Right hindlimb (tissue), 1 donor: ENCODE measurements at places on chromosomes 11 and 22.

- DNase-seq: no peak
Observed at GRCh38 chr22:32823024-32823730, 21.7 kb downstream of the TIMP3 start.

DNA sequence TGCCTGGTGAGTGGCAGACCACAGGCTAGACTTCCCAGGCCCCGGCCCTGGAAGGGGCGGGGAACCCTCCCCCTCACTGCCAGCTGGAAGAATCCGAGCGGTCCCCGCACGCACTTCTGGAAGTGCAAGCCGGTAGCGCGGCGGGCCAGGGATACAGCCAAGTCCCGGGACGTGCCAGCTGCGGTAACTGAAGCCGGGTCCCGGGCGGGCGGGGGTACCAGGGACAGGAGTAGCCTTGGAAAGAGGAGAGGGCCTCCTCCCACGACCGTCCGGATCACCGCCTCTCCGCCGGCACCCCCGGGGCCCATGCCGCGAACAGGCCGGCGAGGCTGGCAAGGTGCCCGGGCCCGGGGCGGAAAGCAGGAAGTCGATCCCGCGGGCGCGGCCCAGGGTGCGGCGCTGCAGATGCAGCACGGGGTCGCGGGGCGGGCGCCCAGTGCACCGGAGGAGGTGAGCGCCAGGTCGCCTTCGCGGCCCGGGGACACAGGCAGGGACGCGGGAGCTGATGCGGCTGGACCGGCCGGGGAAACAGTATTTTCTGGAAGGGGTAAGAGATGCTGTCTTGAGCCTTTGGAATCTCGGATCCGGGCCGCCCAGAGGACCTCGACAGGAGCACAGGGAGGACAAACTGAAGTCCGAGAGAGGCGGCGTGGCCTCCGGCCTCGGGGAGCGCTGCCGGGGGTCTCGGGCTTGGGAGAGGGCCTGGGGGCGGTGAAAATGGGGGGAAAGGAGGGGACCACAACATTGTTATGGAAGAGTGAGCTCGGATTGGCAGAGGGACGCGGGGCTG is 783 bp upstream of the SLC35C1 start:
- DNase-seq: peak; percentile 85

DNA sequence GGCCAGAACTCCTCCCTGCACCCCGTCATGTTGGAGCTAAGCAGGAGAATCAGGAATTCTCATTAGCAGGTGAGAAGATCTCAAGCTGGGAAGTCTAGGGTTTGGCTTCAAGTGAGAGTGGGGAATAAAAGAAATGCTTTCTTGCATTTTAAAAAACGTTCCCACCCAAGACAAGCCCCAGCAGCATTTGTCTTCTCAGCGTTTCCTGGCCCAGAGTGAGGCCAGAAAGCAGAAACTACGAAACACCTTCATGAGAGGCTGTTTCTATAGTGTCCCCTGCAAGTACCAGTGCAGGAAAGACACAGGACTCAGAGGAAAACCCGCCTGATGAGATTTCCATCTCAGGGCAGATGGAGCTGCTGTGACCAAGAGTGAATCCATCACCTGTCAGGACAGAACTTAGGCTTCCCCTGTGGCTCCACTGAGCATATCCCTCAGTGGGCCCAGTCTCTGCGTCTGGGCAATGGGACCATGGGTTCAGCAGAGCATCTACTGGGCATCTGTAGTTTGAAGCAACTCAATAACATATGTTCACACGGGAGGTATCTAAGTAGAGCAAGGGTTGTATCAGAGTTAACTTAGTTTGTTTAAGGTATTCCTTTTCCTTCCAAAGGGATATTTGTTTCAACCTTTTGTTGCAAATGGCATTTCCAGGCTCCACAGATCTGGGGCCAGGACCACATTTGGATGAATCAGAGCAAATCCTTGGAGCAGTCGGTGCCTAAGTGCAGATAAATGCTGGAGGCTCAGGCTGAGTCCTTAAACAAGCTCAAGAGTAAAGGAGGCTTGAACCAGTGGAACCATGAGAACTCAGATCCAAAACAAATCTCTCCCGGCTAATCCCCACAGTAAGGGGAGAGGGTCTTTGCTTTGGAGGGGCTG is 548.3 kb downstream of the MIAT start:
- DNase-seq: peak; percentile 56

DNA sequence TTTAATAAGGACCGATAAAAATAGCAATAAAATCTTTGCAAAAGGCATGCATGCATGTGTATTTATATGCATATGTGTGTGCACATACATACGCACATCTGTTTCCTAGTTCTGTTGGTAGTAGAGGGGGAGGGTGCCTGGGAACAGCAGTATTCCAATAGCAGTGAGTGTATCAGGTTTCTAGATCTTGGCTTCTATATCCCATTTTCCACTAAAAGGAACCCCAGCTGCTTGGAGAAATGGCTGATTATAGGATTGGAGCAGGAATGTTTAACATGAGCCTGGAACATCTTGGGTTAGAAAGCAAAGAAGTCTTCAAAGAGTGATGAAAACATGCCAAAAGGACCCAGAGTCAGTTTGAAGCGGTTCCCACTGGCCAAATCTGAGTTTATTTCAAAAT is 21.0 kb downstream of the TNRC6B start:
- peak; percentile 69 for DNase-seq

DNA sequence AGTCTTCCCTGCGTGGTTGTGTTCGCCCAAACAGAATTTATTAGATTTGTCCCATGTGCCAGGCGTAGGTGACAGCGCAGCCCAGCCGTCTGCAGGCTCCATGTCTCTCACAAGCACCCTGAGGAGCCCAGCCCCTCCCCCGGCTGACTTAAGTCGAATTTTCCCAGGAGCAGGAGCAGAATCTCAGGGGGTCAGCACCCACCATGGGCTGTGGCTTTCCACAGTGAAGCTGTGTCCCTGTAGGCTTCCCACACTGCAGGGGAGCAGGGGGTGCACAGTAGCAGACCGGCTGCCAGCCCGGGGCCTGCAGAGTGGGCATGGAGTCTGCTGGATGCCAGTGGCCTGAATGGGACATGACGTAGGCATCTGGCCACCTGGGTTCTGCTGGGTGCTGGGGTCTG is 16.0 kb downstream of the PARVG start:
- no peak for DNase-seq

DNA sequence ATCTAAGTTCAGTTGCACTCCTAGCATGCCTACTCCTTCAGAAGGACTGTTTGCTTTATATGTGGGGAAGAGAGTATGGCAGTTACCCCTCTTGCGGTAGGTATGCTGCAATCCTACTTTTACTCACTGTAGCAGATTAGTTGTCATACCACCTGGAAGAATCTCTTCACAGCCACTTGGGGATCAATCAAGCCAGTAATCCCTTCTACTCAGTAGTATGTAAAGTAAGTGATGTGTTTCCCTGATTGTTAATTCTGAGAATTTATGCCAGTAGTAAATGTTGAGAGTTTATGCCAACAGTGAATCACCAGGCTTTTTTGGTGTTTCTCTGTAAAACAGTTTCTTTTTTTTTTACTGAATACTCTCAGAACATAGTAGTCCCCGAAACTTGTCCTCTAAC is 34.4 kb downstream of the PRMT3 start:
- DNase-seq: no peak

DNA sequence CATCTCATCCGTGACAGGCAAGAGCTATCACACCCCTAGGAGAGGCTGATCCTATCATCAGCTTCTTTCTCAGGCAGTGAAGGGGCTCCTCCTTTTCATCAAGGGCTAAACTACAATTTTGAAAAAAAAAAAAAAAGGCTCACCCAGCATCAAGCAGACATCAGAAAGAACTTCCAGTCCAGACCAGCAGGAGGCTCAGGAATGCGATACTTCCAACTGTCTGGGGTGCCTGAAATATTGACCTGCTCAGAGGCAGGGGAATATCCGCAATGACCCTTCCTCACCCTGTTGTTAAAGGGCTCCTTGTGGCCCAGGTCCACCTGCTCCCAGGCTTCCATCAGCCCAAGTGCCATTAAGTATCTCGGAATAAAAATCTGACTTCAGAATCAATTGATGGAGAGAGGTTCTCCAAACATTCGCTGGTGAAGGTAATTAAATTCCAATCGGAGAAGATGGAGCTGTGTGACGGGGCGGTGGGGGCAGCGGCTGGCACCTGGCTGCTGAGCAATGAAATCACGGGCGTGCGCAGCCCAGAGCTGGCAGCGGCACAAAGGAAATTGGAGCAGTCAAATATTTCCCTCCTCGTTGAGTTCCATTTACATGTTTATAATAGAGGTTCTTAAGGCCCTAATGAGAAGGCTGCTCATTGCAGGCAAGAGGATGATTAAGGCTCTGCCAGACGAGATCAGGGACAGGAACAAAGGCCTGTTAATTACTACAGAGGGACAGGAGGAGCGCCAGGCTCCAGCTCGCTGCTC is 69.0 kb upstream of the THY1 start:
- DNase-seq: no peak

DNA sequence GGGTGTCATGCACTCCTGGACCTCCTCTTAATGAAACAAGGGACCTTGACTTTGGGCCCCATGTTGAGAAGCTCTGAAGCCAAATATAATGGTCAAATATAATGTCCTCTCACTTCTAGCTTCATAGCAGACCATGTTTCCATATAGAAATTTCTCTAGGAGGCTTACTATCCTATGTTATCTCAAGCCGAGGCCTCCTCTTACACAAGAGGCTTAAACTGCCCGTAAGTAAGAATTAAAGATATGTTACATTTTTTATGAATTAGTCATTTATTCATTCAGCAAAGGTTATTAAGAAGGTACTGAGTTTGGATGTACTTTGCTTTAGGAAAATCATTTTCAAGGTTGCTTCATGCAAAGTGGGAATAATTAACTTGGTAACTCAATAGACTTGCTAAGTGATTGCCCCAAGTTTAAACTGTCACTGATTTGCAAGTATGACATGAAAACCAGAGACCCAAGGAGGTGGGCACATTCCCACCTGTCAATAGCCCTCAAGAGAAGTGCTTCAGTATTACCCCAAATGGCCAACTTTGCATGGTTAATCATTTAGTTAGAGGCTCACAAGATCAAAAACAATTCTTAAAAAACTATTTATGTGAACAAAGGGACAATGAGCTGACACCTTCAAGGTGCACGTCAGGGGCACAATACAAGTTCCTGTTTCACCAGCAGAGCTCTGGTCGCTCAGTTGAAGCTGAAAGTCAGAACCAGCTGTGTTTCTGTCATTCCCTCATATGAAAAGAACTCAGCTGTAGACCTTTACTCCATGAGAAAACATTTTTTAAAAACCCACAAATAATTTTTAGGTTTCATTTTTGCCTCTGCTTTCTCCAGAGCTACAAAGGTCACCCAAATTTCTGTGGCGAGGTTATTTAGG is 20.9 kb downstream of the BDNF start:
- no peak for DNase-seq

GRCh38 chr22:42884616-42885375 is 27.7 kb upstream of the ARFGAP3 start:
- DNase-seq: no peak

DNA sequence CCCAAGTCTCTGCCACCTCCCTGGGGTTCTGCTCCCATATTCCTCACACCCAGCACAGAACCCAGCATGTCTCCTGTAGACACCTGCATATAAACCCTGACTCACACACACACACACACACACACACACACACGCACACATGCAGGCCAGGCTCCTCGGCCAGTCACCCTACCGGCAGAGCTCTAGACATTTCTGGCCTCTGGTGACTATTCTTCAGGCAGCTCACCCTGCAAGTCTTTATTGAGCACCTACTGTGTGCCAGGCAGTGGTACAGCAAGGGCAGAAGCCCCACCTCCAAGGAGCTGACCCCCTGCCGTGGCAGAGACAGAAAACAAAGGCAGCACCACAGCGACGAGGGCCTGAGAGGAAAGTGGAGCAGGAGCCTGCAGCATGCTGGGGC is 50.3 kb downstream of the CDKN1C start:
- DNase-seq: no peak

GRCh38 chr11:128463371-128463829 is 124.0 kb downstream of the ETS1 start:
- no peak for DNase-seq

DNA sequence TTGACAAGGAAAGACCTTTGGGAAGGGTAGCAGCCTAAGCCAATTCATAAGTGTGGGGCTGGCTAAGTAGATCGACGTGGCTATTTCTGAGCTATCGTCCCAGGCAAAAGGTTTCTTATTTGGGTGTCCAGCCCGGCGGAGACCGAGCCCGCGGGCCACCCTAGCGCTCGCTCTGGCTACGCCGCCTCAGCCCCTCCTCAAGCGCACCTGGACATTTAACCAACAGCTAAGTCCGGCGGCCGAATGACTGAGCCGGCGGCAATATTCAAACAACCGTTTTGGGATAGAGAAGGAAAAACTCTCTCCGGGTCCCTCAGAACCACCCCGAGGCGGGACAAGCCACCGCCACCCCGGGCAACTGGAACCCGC is 457 bp downstream of the RNF141 start:
- DNase-seq: no peak
